ENCODE measurements at places on chromosomes 5 and 9.

GRCh38 chr9:92534204-92534603 lies 1.6 kb downstream of the ECM2 start:
- DNase-seq, result no peak

- no peak for DNase-seq
These were observed 3.6 kb downstream of the HMGCS1 start for GRCh38 chr5:43309637-43310036.

GRCh38 chr5:113058706-113059226 lies 82.2 kb downstream of the DCP2 start:
- no peak for DNase-seq

- no peak for DNase-seq
These were observed 295.6 kb downstream of the IRX2 start for GRCh38 chr5:2455878-2456277.

DNA sequence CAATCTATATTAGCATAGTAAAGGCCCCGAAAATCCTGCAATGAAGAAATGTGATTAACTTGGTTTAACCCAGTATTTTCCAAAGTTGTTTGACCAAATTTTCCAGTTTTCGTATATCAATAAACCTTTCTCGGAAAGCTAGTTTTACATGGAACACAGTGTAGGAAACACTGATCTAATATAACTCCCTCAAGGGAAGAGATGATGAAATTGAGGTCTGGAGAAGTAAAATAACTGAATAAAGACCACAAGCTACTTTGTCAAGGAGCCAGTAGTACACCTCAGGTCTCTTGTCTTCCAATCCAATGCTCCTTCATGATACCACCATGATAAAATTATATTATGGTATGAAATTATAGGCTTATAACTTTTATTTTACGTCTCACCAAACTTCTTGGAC lies 118.1 kb upstream of the TARS1 start:
- DNase-seq, result no peak

GRCh38 chr9:93684161-93684765 lies 107.9 kb downstream of the PHF2 start:
- DNase-seq, result no peak

DNA sequence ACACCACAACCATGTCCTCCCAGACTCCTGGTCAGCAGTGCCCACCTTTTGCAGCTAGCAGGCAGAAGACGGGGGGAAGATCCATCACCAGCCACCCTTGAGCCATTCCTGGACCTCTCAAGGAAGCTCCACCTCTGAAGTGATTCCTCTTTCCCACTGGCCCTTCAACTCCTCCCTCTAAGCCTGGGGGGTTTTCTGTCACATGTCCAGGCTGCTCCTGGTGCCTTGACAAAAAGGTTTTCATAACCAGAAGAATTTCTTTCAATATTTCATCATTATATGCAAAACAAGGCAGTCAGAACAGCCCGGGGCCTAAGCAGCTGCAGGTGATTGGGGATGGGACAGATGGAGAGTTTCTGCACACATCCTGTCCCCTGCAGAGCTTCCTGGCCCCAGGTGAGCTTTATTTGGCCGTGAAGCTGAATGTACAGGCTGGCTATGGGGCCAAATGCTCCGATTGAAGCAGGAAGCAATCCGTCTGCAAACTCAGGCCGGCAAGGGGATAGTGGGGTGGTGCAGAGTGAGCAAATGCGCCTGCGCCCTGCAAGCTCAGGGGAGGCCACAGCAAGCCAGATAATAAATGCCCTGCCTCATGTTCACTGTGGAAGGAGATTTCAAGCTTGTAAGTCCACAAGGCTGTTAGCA lies 173.5 kb downstream of the C5orf15 start:
- no peak for DNase-seq

DNA sequence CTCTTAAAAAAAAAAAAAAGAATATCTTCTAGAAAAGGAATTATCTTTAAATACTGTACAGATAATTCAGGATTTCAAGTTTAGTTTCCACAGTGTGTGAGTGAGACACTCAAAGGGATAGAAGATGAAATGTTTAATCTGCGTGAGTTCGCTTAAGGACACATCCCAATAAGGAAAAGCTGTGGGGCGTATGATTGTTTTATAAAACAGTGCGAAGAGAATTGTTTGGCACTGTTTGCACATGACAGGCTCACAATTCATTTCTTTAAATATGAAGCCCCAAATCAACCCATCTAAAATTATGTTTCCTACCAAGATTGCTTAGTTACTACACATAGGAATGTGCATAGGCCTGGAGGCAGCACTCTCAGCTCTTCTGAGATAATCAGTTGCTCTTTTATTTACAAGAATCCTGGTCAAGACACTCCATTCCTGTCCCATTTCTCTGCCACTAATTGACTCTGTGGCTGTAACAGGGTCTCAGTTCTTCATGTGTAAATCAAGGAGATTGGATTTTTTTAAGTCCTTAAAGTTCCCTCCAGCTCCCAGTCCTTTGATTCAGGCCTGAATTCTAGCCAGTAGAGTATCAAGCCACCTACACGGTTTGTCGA lies 60.1 kb downstream of the BHMT start:
- DNase-seq, result no peak

DNA sequence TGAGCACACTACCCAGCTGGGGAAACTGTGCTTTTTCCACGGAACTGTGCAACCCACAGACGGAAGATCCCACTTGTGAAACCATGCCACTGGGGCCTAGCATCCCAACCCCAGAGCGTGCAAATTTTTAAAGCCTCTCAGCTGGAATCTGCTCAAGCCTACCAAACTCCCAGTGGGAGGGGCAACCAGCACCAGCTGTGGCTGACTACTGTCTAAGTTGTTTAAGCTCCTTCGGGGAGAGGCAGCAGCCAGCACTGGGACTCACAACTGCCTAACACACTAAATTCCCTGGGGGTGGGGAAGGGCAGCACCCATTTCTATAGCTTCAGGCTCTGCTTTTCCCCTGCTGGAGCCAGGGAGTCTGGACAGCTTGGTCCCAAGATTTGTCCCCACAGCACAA lies 287.6 kb upstream of the MSX2 start:
- DNase-seq, result no peak

DNA sequence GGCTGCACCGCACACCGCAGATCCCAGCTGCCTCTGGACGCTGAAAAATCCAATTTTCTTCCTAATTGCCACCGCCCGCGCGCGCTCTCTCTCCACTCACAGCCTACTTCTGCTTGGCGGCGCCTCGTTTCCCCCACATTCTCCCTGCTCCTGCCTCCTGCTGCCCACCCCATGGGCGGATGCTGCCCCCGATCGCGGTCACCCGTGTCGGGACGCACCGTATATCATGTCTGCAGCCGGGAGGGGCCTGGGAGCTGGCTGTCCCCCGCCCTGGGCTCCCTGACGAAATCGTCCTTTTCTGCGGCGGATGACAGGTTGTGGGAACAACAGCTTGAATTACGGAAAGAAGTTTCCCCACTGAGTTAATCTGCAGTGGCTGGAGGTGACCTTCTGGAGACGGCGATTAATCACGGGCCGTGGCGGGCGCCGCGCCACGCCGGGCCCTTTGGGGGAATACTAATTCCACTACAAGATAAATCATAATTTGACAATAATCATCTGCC lies 36.3 kb upstream of the PSD2 start:
- DNase-seq, result peak; percentile 75

- DNase-seq, result peak; percentile 49
These were observed 602 bp downstream of the RPL37 start for GRCh38 chr5:40834391-40834848.

DNA sequence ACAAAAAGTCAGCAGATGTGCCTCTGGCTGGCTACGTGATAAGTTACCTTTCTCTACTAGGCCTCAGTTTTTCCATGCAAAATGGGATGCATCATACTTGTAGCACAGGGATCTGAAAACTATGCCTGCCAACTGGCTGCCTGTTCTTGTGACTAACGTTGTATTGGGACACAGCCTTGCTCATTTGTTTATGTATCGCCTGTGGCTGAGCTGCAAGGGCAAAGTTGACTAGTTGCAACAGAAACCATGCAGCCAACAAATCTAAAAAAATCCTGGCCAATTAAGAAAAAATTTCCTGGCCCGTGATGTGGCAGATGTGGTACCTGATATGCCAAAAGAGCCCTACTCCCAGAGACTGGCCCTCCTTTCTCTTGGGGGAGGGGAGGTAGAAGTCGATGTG lies 131.3 kb downstream of the SEC61B start:
- DNase-seq, result no peak

- DNase-seq, result no peak
These were observed 17.4 kb upstream of the ASPN start for GRCh38 chr9:92499701-92500100.

GRCh38 chr9:69243116-69243515 lies 69.0 kb downstream of the TJP2 start:
- DNase-seq, result no peak

- no peak for DNase-seq
These were observed 16.4 kb upstream of the SMIM15 start for GRCh38 chr5:61178702-61179101.

GRCh38 chr5:95712347-95712958 lies 18.7 kb upstream of the RHOBTB3 start:
- DNase-seq, result no peak

DNA sequence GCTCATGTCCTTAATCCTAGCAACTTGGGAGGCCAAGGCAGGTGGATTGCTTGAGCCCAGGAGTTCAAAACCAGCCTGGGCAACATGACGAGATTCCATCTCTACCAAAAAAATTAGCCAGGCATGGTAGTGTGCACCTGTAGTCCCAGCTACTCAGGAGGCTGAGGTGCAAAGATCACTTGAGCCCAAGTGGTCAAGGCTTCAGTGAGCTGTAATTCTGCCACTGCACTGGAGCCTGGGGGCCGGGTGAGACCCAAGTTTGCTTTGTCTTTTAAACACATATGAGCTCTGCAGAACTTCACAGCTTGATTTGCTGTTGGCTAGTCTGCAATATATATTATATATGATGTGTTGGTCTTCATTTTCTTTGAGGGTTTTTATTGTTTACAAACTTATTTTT lies 89.8 kb downstream of the UBE2R2 start:
- no peak for DNase-seq

DNA sequence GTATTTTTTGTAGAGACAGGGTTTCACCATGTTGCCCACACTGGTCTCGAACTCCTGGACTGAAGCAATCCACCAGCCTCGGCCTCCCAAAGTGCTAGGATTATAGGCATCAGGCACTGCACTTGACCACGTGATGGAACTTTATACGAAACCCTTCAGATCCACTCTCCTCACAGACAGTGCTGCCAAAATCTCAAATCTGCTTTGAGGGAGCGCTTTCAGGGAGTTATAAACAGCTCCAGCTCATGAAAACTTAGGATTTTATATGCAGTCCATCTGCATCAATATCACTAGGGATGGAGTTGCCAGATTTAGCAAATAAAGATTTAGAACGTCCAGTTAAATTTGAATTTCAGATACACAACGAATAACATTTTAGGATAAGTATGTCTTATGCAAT lies 25.0 kb upstream of the MYO10 start:
- DNase-seq, result no peak

- no peak for DNase-seq
These were observed 289.6 kb downstream of the FGF10 start for GRCh38 chr5:44099643-44100042.

GRCh38 chr9:10855847-10856246 lies 243.0 kb upstream of the PTPRD start:
- DNase-seq, result peak; percentile 21

DNA sequence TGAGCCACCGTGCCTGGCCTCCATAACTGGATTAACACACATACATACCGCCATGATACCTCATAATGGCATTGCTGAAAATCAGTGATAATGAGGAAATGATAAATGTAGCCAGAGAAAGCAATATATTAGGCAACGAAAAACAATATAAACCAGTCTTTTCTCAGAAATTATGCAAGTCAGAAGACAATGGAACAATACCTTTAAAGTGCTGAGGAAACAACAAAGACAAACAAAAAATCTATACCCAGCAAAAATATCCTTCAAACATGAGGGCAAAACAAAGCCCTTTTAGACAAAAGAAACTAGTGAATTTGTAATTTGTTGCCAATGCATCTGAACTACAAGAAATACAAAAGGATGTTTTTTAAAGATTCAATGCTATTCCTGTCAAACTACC lies 98.2 kb upstream of the TNFAIP8 start:
- no peak for DNase-seq

GRCh38 chr9:107749787-107750444 lies 260.3 kb upstream of the KLF4 start:
- no peak for DNase-seq

DNA sequence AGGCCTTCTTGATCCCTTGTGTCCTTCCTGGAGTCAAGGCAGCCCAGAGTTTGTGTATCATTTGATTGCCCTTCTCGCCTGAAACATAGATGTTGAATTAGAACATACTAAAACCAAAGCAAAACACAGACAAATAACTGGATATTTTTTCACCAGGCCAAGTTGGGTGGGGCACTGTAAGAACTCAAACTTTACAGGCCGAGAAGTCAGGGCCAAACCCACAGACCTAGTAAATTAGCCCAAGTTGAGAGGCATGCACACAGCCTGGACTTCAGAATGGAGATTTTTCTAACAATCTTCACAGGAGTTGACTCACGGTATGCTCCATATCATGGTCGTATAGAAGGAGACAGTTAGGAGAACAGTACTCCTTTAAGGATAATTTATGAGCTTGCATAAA lies 121.7 kb downstream of the PIK3R1 start:
- DNase-seq, result no peak

- DNase-seq, result no peak
These were observed 4.8 kb upstream of the ACOT12 start for GRCh38 chr5:81398741-81399140.

DNA sequence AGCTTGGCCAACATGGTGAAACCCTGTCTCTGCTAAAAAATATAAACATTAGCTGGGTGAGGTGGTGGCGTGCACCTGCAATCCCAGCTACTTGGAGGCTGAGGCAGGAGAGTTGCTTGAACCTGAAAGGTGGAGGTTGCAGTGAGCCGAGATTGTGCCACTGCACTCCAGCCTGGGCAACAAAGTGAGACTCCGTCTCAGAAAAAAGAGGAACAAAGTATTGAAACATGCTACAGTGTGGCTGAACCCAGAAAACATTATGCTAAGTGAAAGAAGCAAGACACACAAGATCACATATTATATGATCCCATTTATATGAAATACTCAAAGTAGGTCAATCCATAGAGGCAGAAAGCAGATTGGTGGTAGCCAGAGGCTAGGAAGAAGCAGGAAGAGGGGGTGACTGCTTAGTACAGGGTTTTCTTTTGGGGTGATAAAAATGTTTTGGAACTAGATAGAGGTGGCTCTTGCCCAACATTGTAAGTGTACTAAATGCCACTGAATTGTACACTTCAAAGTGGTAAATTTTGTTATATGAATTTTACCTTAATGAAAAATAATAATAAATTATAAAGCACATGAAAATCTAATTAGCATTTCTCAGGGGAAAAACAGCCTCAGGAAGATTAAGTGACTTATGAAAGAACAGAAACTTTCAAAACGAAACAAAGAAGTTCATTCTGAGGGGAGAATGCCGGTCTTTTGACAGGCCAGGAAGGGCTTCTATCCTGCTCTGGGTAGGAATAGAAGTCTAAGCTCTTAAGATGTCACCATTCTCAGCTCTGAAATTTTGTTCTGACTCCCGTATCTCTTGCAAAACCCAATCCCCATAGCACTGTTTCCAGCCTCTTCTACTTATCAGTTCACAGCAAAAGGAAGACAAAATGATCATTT lies 161.1 kb upstream of the TBCA start:
- DNase-seq, result no peak

Measured in NCI-H524 (cell line).